Right renal cortex interstitium (tissue), 3 donors: ENCODE measurements at places on chromosomes 6 and 20. TPM values are rescaled to one million over a fixed set of nuclear protein-coding genes. Genes with fewer than 3 reads are reported as not detected.

The MROH8 gene
- polyA plus RNA-seq: 6.9 TPM

The SOX18 gene
- polyA plus RNA-seq: 5.6 TPM

DNA sequence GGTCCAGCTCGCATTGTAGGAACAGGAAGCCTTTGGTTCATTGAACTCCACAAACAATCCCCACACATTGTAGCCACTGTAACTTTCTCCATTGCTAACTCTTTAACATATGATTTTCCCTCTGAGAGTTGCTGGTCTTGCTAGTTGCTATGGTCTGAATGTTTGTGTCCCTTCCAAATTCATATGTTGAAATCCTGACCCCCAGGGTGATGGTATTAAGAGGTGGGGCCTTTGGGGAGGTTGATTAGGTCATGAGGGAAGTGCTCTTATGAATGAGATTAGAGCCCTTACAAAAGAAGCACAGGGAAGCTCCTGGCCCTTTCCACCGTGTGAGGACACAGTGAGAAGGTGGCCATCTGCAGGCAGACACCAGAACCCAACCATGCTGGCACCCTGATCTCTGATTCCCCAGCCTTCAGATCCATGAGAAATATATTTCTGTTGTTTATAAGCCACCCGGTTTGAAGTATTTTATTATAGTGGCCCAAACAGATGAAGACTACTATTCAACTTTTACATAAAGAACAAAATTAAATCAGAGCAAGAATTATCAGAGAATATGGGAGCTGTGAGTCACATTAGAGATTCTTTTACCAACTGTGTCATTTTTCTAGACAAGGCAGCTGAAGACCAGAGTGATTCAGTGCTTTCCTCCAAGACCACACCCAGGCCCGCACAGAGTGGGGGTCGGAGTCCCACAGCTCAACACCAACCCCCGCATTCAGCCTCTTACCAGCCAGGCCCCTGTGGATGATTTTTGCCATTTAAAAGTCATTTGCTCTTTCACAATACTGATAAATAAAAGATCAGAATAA is 143.0 kb downstream of the SAMD5 start:
- no peak for DNase-seq

DNA sequence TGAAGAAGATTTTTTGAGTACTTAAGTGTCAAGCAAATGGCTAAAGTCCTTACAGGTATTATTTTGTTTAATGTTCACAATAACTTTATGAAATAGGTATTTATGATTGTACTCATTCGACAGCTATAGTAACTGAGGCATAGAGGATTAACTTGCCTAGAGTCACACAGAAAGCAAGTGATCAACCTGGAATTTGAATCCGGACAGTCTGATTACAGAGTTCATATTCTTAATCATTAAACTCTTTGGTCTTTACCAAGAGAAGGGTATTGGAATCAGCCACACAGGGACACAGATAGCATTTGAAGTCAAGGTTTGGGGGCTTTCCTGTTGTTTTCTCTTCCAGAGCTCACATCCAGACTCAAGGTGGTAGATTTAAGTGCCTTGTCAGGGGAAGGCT is 69.7 kb downstream of the ISM1 start:
- DNase-seq: no peak
